ENCODE measurements at places on chromosomes 1 and 21.

DNA sequence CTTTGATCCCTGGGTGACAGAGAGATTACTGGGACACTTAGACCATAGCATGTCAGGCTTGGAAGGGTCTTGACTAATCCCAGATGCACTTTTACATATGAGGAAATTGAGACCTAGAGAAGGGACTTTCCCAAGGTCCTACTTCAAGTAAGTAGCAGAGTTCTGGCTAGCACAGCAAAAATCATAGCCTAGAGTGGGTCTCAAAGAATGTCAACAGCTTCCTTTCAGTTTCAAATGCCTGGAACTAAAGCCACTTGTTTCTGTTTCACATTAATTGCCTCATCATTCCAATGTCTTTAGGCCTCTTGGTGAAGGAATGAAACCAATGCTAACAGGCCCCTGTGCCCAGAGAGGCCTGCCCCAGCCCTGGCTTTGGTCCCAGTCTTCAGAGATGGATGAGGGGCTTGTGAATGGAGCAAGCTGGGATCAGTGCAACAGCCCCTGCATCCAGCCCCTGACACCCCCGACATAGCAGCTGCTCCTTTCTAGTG is 26.6 kb downstream of the ATF3 start:
- DNase-seq, result no peak

DNA sequence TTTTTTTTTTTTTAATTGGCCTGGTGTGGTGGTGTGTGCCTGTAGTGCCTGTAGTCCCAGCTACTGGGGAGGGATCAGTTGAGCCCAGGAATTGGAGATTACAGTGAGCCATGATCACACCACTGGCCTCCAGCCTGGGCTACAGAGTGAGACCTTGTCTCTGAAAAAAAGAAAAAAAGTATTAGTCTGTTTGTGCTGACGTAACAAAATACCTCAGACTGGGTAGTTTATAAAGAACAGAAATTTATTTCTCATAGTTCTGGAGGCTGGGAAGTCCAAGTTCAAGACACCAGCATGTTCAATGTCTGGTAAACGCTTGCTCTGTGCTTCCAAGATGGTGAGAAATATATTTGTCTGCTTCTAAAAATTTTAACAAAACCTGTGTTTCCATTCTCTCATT is 25.8 kb downstream of the TRAF5 start:
- DNase-seq, result no peak

- DNase-seq, result no peak
Observed at GRCh38 chr1:226946285-226946684, 6.2 kb downstream of the COQ8A start.

DNA sequence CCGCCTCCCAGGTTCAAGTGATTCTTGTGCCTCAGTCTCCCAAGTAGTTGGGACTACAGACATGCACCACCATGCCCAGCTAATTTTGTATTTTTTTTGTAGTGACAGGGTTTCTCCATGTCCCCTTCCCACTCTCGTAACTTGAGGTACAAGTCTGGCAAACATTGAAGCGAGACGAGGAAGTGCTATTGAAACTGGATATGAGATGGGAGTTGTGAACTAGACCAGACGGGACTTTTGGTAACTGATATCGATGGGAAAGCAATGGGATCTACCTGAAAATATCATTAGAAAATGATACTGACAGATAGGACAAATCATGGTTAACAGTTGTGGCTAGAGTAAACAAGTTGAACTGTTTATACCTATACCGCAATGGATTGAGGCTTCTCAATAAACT is 95.2 kb upstream of the TRABD2B start:
- no peak for DNase-seq
